Activated T-cell treated with anti-CD3 and anti-CD28 coated beads for 1 hour (primary cell): ENCODE measurements at places on chromosomes 16 and 17.

DNA sequence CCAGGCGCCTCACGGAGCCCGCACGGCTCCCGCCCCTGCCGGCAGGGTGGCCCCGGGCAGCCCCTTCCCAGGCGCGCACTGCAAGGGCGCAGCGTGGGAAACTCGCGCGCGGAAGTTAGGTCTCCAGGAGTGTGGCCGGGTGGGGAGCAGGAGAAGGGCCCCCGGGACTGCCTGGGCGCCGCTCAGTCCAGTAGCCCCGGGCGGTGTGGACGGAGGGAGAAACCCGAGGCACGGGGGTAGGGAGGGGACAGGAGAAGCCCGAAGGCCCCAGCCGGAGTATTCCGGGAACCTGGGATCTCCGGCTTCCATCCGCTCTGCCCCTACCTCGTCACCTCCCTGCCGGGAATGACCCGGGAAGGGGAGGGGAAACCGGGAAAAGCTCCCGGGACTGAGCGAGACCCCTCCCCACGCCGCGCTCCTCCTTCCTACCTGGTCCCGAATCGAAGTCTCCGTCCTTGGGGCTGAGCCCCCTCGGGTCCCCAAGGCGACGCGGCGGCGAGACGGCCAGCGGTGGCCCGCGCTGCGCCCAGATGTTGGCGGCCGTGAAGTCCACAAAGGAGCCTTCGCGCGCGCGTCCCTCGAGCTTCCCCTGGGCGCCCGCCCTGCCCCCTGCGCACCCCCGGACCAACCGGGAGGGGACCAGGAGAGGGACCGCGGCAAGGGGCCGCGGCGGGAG is 418 bp downstream of the SOCS3 start:
- DNase-seq, result no peak

- peak; percentile 40 for DNase-seq
Measured at GRCh38 chr16:56356276-56357240, 68.8 kb downstream of the AMFR start.

DNA sequence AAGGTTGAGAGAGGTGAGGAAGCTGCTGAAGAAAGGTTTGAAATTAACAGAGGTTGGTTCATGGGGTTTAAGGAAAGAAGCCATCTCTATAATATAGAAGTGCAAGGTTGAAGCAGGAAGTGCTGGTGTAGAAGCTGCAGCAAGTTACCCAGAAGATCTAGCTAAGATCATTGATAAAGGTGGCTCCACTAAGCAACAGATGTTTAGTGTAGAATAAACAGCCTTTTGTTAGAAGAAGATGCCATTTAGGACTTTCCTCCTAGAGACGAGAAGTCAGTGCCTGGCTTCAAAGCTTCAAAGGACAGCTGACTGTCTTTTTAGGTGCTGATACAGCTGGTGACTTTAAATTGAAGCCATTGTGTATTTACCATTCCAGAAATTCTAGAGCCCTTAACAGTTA is 29.3 kb downstream of the GOSR1 start:
- no peak for DNase-seq

DNA sequence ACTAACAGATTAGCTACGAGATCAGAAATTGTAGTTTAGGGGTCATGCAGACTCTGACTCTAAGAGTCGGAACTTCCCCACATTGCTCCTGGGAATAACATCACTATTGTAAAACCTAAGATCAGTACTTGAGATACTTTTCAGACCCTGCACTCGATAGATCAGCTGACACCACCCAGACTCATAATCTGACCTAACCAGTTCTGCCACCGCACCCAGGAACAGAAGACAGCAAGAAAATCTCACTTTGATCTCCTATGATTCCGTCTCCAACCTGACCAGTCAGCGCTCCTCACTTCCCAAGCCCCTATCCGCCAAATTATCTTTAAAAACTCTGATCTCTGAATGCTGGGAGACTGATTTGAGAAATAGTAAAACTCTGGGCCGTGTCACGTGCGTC is 27.2 kb upstream of the ASGR2 start:
- no peak for DNase-seq

- DNase-seq, result peak; percentile 33
Measured at GRCh38 chr17:41666237-41666641, 22.4 kb upstream of the EIF1 start.
